ENCODE measurements at places on chromosomes 2 and 18.

DNA sequence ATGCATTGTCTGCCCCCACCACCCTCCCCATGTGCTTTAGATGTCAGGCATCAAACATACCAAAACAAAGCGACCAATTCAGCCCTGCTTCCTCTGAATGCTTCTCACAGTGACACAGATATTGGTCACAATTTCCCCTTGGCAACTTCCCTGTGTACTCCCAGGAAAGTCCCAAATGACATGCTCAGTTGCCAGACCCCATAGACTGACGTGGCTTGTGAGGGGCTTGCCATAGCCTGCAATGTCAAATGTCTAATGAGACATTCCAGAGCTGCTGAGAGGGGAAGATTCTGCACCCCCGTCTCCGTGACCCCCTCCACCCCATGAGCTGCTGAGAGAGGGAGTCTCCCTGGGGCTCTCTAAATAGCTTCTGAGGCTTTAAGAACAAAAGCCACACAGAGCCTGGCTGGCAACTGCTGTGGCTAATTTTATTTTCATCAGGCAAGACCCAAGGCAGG, 47.3 kb downstream of the RFTN2 start:
- DNase-seq: no peak

DNA sequence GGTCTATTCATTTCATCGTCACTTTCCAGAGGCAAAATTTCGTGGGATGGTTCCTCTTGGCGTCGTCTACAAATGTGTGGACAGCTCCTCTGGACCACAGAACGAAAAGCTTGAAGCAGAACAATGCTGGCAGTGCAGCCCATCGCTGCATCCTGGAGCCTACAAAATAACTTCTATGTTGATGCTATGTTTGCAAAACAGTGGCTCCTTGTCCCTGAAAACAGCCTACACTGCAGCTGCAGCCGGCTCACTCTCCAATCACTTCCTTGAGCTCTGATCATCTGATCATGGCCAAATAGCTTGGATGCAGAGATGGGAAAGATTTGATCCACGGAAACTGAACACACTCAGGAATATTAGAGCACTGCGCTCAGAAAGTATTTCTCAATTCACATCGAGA, 60.0 kb downstream of the DOCK10 start:
- DNase-seq: no peak

DNA sequence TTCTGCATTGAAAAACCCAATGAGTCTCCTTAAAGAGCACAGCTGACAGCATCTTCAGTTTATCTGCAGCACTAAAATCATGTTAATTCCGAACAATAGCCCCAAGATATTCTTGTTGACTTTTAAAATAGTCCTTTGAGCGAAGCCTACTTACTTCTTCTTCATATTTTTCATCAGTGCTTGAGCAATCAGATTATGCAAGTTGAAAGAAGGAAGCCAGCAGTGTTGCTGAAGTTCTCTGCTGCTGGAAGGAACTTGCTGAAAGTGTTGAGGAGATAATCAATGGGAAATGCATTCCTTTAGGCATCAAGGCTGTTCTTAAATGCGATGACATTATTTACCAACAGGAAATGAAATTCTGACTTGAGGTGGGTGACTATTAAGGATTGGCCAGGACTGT, 105.9 kb upstream of the SNTG2 start:
- peak; percentile 21 for DNase-seq

DNA sequence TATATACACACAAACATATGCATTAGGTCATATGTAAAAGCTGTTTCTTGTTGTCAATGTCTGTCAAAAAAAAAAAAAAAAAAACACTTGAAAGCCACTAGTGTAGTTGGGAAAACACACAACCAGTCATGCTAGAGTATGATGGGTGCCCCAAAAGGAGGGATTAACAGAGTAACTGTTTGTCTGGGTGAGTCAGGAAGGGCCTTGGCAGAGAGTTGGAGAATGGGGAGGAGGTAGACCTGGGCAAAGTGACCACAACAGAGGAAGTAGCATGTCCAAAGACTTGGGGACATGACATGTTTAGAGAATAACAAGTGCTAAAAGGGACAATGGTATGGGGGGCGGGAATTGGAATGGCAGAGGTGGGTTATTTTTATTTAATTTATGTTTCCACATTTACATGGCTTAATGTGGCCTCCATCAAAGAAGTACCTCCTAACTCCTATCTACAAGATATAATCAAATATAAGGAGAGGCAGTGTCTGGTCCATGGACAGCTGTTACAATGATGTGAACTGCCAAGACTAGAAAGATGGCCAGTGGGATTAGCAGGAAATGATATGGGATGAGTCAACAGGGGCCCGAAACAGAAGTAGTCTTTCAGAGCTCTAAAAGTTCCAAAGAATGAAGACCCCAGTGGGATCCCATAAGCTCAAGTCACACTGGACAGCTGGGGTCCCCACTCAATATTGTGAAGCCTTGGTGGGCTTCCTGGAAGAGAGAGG, 99.9 kb upstream of the ZFP36L2 start:
- peak; percentile 12 for DNase-seq

GRCh38 chr18:54879691-54880090, 51.4 kb downstream of the RAB27B start:
- DNase-seq: no peak

- DNase-seq: no peak
These were observed 91.3 kb downstream of the TNS1 start for GRCh38 chr2:217911283-217912097.

- DNase-seq: no peak
These were observed 36.7 kb upstream of the AGPS start for GRCh38 chr2:177355874-177356273.

DNA sequence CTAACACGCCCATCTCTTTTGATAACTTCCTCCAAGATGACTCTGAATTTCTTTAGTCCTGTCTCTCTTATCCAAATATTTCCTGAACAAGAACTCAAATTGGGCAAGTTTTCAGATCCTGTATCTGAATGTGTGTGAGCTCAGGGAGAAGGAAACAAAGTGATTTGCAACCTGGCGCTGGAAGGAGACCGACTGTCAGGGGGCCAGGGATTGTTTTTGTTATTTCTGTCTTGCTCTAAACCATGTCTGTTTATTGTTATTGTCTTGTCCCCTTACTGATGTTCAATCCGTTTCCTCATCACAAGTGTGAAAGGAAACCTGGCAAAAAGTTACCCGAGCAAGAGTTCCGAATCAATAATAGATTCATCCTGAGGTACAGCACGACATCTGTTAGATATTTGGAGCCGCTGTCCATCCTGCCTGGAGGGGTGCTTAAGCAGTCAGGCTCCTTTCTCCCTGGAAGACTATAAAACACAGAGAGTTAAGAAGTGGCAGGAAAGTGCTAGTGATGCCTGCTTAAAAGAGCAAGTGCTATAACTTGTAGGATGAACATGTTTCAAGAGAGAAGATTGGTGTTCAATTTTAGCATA, 132.5 kb upstream of the OSR1 start:
- no peak for DNase-seq

DNA sequence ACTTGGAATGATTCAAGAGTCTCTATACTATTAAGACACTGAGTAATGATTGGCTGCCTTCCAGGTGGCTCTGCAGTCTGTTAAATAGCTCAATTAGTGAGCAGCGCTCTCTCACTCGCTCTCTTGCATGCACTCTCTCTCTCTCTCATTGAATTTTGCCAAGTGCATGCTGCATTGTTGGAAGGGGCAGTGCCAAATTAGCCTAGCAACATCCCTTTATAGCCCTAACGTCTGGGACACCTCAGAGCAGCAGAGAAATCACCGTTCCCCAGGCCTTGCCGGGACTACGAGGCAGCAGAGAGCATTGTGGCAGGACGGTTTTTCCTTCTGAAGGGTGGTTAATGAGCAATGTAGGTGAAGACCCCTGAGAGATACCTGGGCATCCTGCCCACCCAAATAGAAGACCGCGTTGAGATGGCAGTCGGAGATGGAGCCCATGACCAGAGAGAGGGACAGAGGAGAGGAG, 447.6 kb upstream of the POU3F3 start:
- no peak for DNase-seq

DNA sequence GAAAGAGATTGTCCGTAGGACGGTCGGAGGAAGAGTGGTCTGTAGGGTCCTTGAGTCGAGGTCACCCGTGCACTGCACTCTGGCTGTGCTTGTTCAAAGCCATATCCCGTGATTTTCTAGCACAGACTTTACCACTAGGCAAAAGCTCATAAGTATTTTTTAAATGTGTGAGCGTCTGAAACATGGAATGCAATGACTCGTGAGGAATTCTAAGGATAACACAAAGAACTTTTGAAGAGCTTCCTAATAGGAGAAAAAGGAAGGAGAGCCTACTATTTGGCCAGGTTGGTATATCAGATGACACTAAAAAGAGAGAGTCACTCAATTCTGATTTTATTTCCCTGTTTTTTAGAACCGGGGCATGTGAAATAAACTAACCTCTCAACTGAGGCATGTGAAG, 68.3 kb downstream of the CD28 start:
- DNase-seq: no peak

DNA sequence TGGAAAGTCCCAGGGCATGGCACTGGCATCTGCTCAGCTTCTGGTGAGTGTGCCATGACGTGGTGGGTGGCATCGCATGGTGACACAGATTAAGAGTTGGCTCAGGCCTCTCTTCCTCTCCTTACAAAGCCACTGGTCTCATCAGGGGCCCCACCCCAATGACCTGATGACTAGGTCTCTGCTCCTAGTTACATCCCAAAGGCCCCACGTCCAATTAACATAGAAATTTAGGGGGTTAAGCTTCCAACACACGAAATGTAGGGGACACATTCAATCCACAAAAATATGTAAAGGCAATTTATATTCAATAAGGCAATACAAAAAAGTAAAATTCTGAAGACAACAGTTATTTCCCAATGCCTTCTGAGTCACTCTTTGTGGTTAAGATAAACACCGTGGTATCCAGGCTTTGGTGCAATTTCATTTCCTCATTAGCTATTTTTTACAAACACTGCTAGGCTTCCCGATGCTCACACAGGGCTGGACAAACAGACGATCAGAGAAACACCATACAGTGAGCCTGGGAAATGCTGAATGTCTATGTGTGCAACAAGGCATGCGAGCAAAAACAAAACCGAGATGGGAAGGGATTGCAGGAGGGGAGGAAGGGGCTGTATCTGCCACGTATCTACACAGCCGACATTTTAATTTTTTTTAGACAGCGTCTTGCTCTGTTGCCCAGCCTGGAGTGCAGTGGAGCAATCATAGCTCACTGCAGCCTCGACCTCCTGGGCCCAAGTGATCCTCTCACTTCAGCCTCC, 67.2 kb downstream of the MBP start:
- DNase-seq: peak; percentile 96

DNA sequence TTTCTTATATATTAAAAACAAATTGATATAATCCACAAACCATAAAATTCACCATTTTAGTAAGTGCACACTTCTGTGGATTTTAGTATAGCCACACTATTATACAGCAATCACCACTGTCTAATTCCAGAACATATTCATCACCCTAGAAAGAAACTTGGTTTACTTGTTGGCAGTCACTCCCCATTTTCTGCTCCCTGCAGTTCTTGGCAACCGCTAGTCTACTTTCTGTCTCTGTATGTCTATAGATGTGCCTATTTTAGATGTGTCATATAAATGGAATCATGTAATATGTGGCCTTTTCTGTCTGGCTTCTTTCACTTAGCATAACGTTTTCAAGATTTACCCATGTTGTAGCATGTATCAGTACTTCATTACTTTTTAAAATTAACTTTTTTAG, 5.7 kb downstream of the CKAP2L start:
- no peak for DNase-seq

GRCh38 chr18:44048846-44049245, 631.8 kb upstream of the SETBP1 start:
- DNase-seq: no peak

GRCh38 chr18:55247032-55247431, 287.8 kb upstream of the CCDC68 start:
- DNase-seq: no peak

Measured in hematopoietic multipotent progenitor cell treated with erythropoietin and hydrocortisone succinate and interleukin-3 and kit ligand, for 4 days (in vitro differentiated cells).